ENCODE measurements at places on chromosomes 11 and 22.
A peak's percentile ranks its signal among the peaks of the same experiment; 100 is the strongest.

GRCh38 chr22:41446057-41446501 is 522 bp downstream of the TOB2 start:
- no peak for DNase-seq

- no peak for DNase-seq
Observed at GRCh38 chr11:19432370-19433061, 191.8 kb upstream of the E2F8 start.

GRCh38 chr11:67304511-67305113 is 1.3 kb downstream of the SSH3 start:
- DNase-seq, result no peak

DNA sequence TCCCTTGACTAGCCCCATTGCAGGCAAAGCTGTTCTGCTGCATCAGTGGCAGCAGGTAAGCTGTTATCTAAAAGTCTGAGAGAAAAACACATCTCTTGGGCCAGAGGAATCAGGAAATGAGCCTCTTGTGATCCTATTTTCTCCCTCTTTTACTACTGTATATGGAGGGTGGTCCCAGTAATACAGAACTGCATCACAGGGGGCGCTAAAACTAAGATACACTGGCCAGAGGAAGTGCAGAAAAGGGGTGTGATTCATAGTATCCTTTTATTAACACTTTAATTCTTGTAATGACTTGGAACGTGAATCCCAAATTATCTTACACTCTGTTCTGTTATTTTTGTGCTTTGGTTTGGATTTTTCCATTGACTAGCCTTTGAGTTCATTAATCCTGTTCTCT is 8.8 kb upstream of the MED17 start:
- no peak for DNase-seq

- no peak for DNase-seq
Observed at GRCh38 chr22:48288376-48288940, 1526.0 kb downstream of the TBC1D22A start.

GRCh38 chr22:36860821-36861659 is at the start of gene NCF4:
Gene NCF4, plus strand, starts transcription at chr22:36861006. Its CDS starts 166 bp downstream, at chr22:36861172.
- peak; percentile 36 for DNase-seq

GRCh38 chr11:113715882-113716625 is 9.9 kb upstream of the TMPRSS5 start:
- no peak for DNase-seq

- DNase-seq, result no peak
Observed at GRCh38 chr11:20211691-20212090, 51.4 kb upstream of the DBX1 start.

- no peak for DNase-seq
Observed at GRCh38 chr22:27993201-27993635, 74.2 kb upstream of the PITPNB start.

DNA sequence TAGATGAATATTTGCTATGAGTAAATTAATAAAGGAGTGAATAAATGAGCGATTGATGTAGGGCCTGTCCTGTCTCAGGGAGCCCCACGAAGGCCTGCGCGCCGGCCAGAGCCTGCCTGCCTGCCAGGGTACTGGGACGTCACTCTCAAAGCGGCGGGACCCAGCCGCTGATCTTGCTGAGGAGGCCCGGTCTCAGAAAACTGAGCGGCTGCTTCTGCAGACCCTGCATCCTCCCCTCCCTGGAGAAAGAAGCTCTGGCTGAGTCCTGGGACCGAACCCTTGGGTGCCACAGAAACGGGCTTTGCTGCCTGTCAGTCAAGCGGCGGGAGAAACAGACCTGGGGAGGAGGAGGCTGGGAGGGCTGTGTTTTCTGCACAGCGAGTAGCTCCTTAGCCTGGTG is 91.6 kb upstream of the B3GAT1 start:
- no peak for DNase-seq

DNA sequence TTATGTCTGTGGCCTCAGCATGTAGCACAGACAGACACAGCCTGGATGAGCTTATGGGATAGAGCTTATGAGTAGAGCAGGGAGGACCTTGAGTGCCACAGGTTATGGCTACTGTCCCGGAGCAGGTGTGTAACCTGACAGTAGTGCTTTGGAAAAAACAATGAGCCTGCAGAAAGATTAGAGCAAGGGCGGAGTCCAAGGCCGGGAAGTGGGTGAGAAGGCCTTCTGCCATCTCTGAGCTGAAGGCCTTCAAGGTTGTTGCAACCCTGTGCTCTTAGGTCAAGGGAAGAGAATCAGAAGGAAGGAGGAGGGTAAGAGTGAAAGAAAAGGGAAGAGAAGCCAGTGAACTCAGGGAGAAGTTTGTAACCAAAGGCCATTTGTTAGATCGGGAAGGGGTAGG is 3.9 kb upstream of the TAGLN start:
- DNase-seq, result no peak

- no peak for DNase-seq
Observed at GRCh38 chr11:57219021-57219627, 17.9 kb downstream of the APLNR start.

Data from stimulated activated CD8-positive, alpha-beta memory T cell treated with anti-CD3 and anti-CD28 coated beads, Interleukin-2, amount 100 ng/mL, for 48 hours (primary cell).